ENCODE measurements at places on chromosomes 2 and 18.
A peak's percentile ranks its signal among the peaks of the same experiment; 100 is the strongest.

DNA sequence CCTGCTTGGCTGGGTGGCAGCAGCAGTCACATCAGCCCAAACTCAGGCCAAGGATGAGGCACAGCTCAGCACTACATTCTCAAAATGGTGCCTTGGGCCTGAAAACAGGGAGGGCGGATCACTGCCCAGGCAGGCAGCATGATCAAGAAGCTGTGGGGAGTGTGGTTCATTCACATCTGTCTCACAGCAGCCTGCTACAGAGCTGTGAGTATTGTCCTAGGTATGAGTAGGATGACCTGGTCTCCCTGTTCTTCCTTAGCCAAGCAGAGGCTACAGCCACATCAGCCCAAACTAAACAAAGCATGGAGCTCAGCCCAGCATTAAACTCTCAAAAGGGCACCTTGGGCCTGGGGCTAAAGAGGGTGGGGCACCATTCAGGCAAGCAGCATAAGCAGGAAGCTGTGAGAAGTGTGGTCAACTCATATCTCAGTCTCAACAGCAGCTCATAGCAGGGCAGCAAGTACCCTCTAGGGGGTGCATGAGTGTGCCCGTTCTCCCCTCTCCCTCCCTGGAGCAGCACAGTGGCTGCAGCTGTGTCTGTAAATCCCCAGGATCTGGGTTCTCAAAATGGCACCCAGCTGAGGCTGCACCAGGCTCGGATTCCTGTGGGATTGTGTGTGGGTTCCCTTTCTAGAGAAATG is 139.6 kb downstream of the TRABD2A start:
- DNase-seq, result no peak

DNA sequence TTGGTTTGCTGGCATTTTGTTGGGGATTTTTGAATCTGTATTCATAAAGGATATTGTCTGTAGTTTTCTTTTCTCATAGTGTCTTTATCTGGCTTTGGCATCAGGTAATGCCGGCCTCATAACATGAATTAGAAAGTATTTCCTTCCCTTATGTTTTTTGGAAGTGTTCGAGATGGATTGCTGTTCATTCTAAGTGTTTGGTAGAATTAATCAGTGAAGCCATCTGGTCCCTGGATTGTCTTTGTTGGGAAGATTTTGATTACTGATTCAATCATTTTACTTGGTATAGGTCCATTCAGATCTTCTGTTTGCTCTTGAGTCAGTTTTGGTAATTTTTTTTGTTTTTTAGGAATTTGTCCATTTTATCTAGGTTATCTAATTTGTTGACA is 22.3 kb downstream of the KIAA1328 start:
- DNase-seq, result no peak

DNA sequence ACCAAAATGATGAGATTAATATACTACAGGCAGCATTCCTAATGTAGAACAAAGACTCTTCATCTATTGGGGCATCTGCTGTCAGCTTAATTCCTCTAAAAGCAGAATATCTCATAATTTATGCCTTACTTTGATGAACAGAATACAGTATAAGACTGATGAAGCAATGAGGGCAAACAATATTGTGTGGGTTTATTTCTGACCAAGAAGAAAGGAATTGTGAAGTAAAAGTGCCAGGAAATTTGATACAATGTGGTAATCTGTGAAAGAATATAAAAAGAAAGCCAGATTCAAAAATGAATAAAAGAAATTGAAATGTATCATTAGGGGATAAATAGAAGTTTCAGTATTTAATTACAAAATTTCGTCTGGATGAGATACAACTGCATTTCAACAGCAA is 78.8 kb upstream of the TTC21B start:
- peak; percentile 6 for DNase-seq

- no peak for DNase-seq
These were observed 6.8 kb upstream of the CRYBA2 start for GRCh38 chr2:218999881-219000568.

GRCh38 chr18:581096-581495 is 916 bp downstream of the CETN1 start:
- no peak for DNase-seq

DNA sequence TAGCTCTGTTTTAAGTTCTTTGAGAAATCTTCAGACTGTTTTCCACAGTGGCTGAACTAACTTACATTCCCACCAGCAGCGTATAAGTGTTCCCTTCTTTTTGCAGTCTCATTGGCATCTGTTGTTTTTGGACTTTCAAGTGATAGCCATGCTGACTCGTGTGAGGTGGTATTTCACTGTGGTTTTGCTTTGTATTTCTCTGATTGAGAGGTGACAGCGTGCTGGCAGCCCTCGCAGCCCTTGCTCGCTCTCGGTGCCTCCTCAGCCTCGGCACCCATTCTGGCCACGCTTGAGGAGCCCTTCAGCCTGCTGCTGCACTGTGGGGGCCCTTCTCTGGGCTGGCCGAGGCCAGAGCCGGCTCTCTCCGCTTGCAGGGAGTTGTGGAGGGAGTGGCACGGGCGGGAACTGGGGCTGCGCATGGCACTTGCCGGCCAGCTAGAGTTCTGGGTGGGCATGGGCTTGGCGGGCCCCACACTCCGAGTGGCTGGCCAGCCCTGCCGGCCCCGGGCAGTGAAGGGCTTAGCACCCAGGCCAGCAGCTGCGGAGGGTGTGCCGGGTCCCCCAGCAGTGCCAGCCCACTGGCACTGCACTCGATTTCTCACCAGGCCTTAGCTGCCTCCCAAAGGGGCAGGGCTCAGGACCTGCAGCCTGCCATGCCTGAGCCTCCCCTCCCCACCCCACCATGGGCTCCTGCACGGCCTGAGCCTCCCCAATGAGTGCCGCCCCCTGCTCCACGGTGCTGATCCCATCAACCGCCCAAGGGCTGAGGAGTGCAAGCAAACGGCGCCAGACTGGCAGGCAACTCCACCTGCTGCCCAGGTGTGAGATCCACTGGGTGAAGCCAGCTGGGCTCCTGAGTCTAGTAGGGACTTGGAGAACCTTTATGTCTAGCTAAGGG is 151.8 kb downstream of the IRS1 start:
- DNase-seq, result no peak

- no peak for DNase-seq
These were observed 5.8 kb downstream of the SLC14A2 start for GRCh38 chr18:45621061-45621511.

GRCh38 chr2:82690757-82691411 is 1768.2 kb downstream of the SUCLG1 start:
- no peak for DNase-seq

GRCh38 chr2:16960579-16960978 is 294.9 kb upstream of the CYRIA start:
- no peak for DNase-seq

DNA sequence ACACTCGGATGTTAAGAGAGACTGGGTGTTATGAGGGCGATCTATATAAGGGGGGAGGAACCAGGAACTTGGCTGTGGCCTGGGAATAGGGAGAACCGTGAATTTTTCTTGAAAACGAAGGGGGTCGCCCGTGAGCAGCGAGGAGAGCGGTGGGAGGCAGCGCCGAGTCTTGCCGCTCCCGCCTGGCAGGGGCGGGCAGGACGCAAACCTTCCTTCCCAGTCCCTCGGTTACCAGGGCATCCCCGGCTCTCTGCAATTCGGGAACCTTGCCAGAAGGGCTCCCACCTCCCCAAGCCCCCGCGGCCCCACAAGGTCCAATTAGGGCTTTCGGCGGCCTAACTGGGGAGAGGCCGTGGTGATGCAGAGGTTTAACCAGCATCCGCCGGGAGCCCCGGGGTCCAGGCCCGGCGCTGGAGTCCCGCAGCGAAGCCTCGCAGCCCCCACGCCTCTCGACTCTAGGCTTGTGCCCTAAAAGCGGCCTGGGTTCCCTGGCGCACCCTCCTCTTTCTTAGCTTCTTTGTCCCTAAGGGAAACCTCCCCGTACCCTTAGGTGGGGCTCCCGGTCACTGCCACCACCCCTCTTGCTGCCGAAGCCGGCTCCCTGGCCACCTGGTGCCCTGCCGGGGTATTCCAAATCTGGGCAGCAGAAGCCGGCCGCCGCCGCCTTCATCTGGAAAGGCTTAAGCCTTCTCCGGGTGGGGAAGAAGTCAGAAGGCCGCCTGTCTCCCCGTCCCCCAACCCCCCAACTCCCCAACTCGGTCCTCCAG is 680 bp upstream of the FHOD3 start:
- DNase-seq, result peak; percentile 56

- DNase-seq, result peak; percentile 22
These were observed at the start of gene SYT4 for GRCh38 chr18:43277164-43277600. Gene SYT4, minus strand, starts transcription at chr18:43277490. Its CDS starts 209 bp downstream, at chr18:43277281.

DNA sequence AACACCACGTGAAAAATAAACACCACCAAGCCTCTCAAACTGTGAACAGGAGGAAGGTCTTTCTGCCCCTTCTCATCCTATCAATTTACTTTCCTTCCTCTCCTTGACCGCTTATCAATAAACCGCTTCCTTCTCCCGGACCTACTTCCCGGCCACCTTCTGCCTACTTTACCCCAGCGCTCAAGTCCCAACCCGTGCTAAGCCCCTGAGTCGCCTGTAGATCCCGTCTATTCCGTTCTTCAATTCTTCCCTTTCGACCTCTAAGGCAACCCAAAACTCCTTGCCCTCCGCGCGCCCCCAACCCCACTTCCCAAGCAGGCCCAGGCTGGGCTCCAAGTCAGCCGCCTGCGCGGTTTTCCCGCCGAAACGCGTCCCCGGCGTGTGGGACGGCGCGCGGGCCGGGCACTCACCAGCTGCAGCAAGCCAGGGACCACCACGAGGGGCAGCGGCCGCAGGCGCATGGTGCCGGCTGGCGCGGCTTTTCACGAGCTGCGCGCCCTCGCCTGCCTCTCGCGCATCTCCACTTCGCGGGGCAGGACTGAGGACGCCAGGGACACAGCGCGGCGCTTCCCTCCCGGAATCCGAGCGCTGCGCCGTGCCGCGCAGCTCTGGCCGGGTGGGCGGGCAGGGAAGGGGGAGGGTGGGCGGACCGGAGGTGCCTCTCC is at the start of gene NXPH2:
Gene NXPH2, minus strand, starts transcription at position 610 of the 665 bp plus-strand sequence. Its CDS starts 149 bp downstream, at position 461.
- no peak for DNase-seq

DNA sequence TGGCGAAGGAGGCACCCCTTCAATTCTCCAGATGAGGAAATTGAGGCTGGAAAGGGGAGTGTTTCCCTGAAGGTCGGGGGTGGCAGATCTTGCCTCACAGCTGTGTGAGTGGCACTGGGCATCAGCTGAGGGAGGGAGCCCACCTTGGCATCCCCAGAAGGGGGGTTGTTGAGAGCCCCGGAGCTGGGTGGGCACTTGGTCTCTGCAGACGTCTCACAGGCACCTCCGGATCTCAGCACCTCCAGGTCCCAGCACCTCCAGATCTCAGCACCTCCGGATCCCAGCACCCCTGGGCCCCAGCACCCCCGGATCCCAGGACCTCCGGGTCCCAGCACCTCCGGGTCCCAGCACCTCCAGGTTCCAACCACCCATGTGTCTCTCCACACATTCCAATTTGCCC is 137.9 kb downstream of the NFATC1 start:
- DNase-seq, result no peak

GRCh38 chr2:7379799-7380198 is 462.6 kb downstream of the RNF144A start:
- no peak for DNase-seq

GRCh38 chr2:69559442-69560146 is 83.9 kb downstream of the AAK1 start:
- no peak for DNase-seq

DNA sequence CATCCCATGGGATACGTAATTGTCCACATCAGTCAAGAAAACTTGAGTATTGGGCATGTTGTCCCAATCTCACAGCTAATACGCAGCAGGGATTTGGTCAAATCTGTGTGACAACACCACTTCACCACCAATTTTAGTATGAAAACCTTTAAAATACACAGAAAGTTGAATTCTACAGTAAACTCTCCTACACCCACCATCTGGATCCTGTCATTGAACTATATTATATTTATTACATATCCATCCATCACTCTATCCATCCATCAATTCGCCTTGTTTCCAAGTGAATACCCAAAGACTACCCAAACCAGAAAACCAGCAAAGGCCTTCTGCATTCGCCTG is 846 bp upstream of the FKBP7 start:
- DNase-seq, result no peak

DNA sequence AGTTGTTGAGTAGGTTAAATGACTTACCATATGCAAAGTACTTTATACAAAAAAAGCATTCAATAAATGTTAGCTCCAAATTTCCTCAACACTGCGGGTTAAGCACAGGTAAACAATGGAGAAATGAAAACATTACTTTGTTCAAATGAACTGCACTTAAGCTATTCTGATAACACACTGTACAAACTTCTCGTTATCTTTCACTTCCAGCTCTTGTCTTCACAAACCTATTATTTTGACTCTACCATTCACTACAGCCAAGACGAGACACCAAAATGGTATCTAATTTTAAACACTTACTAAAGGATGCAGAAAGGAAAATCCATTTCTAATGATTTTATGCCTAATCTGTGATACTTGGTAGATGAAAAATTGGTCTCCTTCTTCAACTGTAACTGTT is 43.8 kb downstream of the SLC40A1 start:
- DNase-seq, result no peak

- DNase-seq, result no peak
These were observed 14.6 kb upstream of the PPP1R1C start for GRCh38 chr2:181971032-181971431.

DNA sequence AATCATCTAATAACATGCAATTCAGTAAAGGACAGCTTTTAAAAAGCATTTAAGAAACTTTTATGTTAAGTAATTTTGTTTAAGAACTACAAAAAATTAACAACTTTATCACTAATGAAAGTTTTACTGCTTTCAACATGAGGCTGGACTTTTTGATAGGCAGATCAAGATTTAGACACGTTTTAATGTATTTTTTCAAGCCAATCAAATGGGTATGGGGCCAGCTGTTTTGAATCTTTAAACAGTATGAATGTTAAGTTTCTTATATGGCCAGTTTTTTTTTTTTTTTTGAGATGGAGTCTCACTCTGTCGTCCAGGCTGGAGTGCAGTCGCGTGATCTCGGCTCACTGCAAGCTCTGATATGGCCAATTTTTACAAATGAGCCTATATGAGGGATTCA is 73.1 kb downstream of the ST6GAL2 start:
- no peak for DNase-seq

DNA sequence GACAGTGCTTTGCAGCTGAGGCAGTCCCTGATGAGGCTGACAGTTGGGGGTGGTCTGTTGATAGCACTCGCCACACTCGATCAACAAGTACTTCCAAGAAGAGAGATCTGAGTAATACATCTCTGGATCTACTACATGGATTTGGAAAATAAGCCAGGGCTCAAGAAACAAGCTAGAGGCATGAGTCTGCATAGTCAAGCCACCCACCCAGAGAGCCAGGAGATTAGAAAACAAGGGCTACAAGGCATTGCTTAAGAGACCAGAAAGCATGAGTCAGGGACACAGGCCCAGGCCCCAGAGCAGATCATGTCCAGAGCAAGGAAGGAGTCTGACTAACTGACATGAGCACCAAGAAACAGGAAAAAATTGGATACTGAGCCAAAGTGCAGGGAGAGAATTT is 196.9 kb upstream of the CWC22 start:
- DNase-seq, result peak; percentile 84

DNA sequence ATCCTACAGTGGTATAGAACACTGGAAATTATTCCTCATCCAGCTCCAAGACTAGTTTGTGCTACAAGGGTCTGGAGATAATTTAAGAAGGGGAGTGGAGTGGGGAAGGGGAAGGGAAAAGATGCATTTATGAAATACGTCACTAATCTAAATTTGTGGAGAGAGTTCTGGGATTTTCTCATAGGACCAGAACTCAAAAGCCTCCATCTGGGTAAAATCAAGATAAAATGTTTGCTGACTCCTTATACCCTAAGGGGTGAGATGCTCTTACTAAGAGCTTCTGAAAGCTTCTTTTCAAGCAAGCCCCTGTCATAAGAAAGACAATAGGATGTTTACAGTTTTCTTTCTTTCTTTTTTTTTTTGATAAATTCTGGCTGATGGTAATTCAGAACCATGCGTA is 88.5 kb upstream of the RBMS1 start:
- no peak for DNase-seq

Measured in skeletal muscle cell (primary cell).